GM04504 (cell line): ENCODE measurements at places on chromosomes 3 and 15.

- DNase-seq, result no peak
Measured at GRCh38 chr3:25291481-25291905, 136.6 kb upstream of the RARB start.

DNA sequence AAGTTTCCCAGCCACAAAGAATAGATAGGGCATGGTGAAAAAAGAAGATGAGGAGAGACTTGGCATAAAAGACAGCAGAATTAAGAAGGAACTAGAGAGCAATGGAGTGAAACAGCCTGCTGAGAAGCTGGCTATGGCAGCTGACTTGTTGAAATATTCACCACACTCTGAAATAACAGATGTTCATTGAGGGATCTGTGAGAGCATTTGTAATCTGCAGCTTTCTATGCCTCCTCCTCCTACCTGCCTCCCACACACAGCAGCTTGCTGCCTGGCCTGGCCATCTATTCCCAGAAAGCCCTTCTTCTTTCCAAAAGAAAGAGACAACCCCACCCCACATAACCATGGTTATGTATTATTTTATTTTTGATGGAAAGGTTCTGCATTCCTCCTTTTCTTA, 303.9 kb downstream of the GAP43 start:
- DNase-seq, result no peak

DNA sequence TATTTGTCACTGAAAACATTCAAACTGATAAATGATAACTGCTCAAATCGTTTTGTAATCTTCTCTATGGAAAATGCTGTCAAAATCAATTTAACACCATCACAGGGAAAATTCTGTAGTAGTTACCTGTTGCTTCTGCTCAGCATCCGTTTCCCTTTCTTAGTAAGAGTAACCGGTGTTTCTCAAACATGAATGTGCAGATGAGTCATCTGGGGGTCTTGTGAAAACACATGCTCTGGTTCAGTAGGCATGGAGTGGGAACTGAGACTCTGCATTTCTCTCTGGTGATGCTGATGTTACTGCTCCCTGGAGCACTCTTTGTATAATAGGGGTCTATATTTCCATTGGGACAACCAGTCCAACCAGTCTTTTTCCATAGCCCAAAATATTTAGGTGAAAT, 145.1 kb downstream of the SEMA6D start:
- DNase-seq, result no peak

DNA sequence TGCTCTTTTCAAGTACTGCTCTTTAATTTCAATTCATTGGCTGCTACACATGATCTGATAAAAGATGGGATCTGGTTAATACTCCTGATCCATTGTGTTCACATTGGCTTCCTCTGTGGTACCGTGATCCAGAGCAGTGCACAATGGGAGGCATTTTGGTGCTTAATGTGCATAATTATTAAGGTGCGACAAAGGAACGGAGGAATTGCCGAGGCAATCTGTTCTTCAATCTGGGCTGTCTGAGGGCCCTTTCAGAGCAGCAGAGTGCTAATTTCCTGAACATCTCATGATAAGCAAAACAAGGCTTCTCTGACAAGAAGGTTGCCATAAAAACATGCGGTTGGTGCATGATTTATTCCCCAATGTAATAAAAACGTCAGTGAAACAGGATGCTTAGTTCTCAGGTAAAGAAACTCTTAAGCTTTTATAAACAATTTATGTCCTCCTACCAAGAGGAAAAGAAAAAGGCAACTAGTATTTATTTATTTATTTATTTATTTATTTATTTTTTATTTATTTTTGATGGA, 64.0 kb upstream of the EPHA3 start:
- no peak for DNase-seq
